Stimulated activated CD8-positive, alpha-beta memory T cell treated with anti-CD3 and anti-CD28 coated beads, Interleukin-4, amount 100 ng/mL, for 1 hour (primary cell): ENCODE measurements at places on chromosomes 7 and 10.

DNA sequence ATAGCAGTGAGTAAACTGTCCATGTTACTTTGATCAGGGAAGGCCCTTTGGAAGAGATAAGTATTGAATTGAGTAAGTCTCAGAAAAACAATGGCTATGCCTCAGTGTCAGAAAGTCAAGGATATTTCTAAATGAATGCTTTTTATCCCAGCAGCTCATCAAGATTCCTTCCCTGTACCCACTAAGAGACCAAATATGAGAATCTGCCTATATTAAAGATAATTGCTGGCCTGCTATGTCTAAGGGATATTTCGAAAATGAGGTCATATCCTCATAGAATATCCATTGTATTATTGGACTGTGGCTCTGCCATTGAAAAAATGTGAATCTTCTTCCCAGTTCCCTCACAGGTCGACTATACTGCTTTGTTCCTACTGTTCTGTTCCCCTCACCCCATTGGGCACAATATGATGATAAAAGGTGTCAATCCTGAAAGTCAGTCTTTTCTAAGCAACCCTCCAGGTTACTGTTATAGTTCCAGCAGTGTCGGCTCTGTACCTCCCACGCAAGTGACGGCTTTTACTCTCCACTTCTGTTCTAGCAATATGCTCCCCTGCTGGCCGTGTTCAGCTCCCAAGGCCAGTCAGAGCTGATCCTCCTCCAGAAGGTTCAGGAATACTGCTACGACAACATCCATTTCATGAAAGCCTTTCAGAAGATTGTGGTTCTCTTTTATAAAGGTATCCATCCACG, 51.7 kb downstream of the BZW2 start:
- no peak for DNase-seq

DNA sequence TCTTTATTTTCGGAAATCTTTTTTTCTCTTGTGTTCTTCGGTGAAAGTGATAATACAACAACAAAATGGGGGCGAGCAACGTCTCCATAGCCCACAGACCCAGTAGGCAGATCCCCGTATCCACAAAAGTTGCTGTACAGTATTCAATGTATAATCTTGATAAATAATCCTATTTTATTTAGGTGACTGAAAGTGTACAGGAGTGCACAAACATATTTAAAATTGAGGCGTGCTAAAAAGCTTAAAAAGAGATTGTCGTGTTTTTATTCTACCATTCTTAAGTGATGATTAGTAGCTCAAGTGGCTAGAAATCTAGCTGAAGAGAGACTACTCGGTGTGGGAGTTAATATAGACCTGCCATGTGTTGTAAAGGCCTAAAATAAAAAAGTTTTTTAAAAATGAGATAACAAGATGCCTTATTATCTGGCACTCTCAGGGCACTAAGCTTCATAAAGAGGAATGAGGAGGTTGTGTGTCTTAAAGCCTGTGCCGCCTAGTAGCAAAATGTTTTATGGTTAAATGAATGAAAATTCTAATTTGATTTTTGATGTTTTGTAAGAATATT, 1.6 kb downstream of the CAPZA2 start:
- DNase-seq, result no peak

DNA sequence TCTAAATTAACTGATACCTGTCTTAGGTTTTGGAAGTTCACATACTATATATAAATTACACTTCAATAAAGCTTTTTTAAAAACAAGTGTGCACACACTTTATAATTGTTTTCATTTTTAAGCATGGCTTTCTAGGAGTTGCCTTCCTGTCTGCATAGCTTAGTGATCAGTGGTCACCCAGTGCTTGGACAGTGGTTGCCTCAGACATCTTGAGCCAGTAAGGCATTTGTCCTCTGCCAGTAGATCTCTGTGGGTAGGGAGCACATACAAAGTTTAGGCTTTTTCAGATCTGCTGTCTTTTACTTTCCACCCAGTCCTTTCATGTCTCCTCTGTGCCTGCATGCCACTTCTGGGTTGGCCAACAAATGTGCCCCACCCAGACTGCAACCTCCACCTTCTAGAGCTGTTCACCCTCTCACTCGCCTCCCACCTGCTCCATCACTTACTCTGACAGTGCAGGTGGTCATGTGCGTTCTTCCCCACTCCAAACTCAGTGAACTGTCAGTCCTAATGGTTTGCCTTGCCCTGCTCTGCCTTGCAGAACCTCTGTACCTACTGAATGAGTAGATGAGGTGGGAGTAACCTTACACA, 31.7 kb downstream of the TPST1 start:
- no peak for DNase-seq

DNA sequence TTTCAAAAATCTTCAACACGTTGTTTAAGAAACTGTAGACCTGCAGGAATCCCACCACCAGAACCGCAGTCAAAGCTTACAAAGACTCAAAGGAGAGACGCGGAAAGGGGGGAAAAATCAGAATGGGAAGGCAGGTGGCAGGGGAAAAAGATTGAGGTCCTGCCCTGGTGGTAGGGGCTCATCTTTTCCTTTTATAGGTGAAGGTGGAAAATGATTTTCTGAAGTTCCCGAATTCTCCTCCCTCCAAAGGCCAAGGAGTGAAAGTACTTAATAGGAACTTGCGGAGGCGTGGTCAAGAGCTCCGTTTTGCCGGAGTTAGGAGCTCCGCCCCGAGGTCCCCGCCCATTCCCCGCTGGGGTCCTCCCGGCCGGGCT, 724 bp downstream of the BBIP1 start:
- DNase-seq, result peak; percentile 57

DNA sequence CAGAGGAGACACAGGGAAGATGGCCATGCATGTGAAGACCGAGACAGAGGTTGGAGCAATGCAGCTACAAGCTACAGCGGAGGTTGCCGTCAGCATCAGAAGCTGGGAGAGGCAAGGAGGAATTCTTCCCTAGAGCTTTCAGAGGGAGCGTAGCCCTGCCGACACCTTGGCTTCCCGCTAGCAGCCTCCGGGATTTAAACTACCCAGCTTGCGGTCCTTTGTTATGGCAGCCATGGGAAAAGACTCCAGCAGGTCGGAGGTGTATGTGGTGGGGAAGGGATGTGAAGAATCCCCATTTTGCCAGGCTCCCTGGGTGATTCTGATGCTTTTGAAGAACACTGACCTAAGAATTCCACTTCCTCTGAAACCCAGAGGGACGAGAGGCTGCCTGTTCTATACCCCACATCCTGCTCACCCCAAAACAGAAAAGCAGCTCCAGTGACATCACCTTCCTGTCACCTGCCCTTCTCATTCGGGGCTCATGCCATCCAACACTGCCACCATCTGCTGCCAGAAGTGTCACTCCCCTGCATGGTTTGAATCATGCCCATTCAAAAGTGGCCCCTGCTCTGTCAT, 3.3 kb upstream of the SEPHS1 start:
- DNase-seq, result no peak

DNA sequence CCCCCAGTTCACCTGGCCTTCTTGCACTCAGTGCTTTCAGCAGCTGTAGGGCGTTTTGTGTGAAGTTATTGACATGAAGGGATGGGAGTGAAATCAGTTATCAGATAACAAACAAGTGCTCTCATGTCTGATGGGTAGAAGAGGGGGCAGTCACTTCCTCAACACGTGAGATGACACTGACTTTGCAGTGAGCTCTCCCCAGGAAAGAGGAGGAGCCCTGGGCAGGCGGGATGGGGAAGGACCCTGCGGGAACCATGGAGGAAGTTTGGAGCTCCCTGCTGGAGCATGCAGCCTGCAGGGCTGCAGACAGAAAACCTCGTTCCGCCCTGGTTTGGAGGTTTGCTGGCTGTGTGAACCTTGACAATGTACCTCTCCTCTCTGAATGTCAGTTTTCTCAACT, 38.7 kb downstream of the GPR26 start:
- no peak for DNase-seq

GRCh38 chr7:29076631-29077030, 69.7 kb downstream of the CPVL start:
- DNase-seq, result no peak

- DNase-seq, result no peak
Observed at GRCh38 chr10:49131507-49132361, 2.1 kb downstream of the FAM170B start.

- no peak for DNase-seq
Observed at GRCh38 chr7:1200045-1200444, 32.6 kb upstream of the UNCX start.

DNA sequence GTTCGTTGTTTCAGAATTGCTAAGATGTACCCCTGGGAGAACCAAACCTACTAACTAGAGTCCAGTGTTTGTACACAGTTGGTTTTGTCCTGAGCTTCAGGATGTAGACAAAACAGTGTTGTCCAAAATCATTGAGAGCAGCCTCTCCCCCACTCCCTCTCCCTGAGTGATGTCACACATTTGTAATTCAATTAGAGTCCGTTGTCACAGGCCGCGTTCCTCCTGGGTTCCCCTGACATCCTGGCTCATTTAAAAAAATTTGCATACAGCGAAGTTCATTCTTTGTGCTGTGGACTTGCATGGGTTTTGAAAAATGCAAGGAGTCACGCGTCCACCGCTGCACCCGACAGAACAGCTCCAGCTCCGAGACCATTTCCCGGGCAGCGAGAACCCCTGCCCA, 10.3 kb downstream of the GRIFIN start:
- no peak for DNase-seq

DNA sequence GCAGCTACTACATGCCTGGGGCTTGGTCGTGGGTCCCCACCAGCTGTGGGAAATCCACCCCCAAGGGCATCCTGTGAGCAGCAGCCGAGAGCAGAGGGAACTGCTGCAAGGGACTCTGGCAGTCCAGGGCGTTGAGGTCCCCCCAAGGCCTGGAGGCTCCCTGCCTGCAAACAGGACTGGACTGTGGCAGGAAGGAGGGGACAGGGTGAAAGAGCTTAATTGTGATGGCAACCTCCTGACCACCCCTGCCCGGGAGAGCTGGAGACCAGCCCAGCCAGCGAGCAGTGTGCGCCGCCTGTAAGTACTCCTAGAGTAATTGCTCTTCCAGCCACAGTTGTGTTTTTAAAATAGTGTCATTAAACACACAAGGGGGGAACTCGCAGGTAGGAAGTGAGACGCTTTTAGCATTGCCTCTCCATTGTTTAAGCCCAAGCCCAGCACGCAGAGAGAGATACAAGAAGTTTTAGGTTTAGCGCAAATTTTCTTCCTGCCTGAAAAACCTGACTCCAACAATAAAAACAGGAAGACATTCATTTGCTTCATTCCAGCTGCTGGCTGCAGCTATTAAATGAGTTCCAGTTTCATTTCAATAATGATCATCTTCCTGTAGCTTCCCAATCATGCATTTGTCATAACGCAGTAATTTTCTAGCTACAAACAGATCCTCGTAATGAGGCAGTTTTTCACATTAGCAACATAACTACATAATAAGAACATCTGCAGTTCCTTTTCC, 111.1 kb downstream of the EBF3 start:
- no peak for DNase-seq

DNA sequence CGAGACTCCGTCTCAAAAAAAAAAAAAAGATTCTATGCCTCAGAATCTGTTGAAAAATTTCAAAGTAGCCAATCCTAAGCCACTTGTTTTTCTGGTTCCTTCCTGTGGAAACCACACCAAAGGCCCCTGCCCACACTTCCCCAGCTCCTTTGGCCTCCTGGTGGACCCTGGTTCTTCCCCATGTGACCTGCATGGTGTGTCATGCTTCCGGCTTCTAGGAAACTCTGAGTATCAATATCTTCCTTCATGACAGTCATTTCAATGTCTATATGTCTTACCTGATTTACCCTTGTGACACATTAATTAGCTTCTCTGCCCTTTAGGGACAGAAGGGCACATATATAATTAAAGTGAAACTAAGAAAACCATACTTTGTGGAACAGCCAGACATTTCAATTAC, 80.4 kb upstream of the GRB10 start:
- no peak for DNase-seq

- no peak for DNase-seq
Observed at GRCh38 chr10:105181626-105182025, 540.5 kb downstream of the SORCS3 start.

DNA sequence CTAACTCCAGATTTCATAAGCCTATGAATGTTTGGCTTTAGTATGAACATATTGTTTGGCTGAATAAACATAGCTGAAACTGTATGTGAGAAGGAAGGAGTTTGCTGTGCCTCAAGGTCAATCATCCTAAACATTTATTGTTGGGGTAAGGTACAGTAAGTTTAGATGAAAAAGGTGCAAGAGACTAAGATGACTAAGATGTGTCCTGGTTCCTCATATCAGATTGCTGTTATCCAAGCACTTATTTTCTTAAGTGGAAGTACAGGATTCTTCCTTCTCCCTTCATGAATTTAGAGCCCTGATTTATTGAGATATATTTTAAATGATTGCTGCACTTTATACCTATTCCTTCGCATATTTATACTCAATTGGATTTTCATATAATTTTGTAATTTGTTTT, 12.2 kb downstream of the MDFIC start:
- no peak for DNase-seq

DNA sequence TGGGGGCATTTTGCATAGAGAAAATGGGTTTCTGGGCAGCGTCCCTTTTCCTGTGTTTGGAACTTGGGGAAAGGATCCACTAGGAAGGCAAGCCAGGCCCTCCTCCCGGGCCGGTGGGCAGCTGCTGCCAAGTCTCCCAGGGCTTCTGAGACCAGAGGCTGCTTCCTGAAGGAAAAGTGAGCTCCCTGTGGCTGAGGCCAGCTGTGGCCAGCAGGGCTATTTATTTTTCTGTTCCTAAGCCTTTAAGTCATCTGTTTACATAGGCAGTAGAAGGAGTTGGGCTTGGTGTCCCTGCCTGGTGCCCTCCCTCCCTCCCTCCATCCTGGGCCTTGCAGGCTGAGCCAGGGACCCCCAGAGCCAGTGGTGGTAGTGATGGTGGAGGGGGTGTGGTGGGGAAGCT, 70.5 kb upstream of the COL13A1 start:
- DNase-seq, result no peak

- DNase-seq, result no peak
Observed at GRCh38 chr7:117114272-117114671, 161.0 kb downstream of the ST7 start.

DNA sequence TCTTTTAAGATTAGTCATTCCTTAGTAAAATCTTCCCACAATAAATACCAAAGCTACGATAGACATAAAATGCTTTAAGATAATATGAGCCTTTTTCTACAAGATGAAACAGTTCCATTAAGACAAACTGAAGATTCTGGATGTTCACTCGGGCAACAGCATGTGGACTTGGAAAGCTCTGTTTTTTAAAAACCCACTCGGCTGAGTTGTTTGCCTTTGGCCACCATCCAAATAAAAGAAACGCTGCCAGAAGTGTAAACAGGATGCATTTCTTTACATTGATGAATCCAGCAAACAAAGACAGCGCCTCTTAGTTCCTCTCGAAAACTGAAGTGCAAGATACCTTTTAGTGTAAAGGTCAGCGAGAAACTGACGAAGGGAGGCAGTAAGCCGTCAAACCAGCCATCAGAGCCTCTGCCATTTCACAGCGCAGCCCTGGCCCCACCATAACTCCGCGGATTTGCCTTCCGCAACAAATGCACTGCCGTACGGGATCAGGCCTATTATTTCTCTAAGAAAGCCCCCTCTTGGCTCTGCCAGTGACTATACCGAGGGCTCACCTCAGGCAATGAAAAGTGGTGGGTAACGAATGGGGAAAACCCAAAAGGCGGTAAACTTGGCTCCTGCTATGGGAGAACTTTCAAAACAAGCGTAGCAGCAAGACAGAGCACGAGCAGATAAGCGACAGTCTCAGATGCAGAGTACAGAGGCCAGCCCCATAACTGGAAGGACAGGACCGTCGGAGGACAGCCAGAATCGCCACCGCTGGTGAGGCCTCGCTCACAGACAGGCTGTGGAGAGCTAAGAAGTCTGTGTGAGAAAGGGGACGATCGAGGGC, 41.4 kb downstream of the GNA12 start:
- no peak for DNase-seq

GRCh38 chr10:106360870-106361269, 803.6 kb downstream of the SORCS1 start:
- no peak for DNase-seq
